ENCODE measurements at places on chromosomes 13 and 19. TPM values are rescaled to one million over a fixed set of nuclear protein-coding genes. Genes with fewer than 3 reads are reported as not detected.

DNA sequence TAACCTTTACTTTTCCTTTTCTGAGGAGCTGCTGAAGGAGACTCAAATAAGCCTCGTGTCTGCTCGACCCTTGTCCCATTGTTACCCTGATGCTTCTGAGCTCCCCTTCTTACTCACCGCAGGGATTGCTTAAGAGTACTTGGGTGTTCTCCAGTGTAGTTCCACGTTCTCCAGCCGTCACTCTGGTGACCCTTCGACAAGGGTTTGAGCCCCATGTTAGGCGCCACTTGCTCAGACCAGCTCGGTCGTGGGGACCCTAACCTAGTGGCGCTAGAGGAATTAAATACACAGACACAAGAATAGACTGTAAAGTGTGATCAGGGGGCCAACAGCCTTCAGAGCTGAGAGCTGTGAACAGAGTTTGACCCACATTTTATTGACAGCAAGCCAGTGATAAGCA is 10.3 kb downstream of the ZNF480 start:
- no peak for DNase-seq

- no peak for DNase-seq
These were observed 61.9 kb upstream of the ATP12A start for GRCh38 chr13:24618011-24618955.

- no peak for DNase-seq
These were observed 17.8 kb downstream of the PROZ start for GRCh38 chr13:113176280-113176679.

DNA sequence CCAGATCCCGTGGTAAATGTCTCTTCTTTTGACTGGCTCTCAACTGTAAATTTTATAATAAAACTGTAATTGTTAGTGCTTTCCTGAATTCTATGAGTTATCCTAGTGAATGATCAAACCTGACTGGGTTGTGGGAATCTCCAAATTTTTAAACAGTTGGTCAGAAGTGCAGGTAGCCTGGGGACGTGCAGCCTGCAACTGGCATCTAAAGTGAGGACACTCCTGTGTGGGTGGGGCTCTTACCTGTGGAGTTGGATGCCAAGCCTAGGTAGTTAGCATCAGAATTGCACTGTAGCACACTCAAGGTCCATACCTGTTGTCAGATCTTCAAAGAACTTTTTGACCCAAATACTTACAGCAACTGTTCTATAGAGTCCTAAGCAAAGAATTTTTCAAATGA is 207.1 kb upstream of the NBEA start:
- DNase-seq, result no peak

DNA sequence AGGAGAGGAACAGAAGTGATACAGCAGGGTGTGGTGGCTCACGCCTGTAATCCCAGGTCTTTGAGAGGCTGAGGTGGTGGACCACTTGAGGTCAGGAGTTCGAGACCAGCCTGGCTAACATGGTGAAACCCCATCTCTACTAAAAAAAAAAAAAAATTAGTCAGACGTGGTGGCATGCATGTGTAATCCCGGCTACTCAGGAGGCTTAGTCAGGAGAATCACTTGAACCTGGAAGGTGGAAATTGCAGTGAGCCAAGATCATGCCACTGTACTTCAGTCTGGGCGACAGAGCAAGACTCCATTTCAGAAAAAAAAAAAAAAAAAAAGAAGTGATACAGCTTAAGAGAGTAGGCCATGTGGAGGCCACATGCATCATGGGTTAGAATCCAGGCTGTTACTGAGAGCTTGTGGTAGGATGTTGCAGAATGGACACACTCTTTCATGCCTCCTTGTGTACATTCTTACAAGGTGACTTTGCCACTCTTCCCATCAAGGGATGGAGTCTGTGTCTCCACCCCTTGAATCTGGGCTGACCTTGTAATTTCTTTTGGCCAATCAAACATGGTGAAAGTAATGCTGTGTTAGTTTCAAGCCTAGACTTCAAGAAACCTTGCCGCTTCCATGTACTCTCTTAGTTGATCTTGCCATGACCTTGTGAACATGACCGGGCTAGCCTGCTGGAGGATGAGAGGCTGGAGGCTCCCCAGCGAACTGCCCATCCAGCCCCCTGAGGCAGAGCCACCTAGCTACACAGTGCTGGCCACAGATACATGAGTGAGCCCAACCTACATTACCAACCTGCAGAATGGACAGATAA is 12.3 kb downstream of the FAM187B start:
- DNase-seq, result peak; percentile 43

DNA sequence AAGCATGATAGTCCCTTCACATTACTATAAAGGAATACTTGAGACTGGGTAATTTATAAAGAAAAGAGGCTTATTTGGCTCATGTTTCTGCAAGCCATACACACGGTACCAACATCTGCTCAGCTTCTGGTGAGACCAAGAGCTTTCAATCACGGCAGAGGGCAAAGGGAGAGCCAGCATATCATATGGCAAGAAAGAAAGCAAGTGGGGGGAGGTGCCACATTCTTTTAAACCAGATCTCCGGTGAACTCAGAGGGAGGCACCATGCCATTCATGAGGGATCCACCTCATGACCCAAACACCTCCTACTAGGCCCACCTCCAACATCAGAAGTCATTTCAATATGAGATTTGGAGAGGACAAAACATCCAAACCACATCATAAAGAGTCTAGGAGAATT is 20.3 kb downstream of the XPO4 start:
- no peak for DNase-seq

DNA sequence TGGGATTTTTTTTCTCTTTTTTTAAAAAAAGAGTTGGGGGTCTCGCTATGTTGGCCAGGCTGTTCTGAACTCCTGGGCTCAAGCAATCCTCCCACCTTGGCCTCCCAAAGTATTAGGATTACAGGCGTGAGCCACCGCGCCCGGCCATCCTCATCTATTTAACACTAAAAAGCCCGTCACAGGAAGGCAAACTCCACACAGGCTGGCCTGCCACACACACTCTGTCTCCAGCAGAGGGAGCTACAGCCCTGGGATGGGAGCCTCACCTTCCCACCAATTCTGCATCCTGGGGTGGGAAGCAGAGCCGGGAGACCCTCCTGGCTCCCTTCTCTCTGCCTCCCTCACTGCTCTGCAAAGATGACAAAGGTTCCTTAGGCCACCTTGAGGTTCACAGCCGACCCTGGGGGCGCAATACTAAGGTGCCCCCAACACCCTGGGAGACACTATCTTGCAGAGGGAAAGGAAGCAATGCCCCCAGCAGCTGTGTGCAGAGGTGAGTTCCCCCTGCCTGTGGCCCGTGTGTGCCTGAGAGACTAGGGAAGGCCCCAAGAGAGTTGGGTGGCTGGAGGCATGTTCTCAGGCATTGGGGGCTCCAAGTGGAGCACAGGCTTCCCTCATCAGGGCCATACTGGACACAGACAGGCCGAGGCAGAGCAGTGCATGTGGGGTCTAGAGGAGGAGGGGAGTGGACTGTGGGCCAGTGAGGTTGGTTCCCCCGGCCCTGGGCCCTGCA is 27.4 kb upstream of the TIMM44 start:
- DNase-seq, result no peak

DNA sequence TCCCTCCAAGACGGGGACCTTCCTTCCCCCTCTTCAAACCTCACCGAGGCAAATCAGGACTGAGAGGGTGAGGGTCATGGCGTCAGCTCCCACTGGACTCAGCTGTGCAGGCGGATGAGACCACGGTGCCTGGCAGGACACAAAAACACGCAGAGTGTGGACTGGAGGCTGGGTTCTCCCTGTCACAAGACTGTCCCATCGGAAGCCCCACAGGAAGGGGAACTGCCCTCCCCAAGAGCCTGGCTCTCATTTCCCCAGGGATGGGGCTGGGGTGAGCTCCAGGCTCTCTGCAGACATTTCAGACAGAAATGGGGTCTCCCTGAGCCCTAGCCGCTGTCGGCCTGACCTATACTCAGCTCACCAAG is at the start of gene LILRB5:
LILRB5 (minus strand) TSS at position 158 of the 365 bp plus-strand sequence; CDS start at position 78, 80 bp downstream.
- no peak for DNase-seq

Gene CBLC
- total RNA-seq, result 3.2 TPM

Gene IGLON5
- not detected for total RNA-seq

Measured in upper lobe of right lung (tissue), 1 donor.